ENCODE measurements at places on chromosomes 2 and 18.

GRCh38 chr2:158712791-158713522 lies 82.2 kb upstream of the DAPL1 start:
- no peak for DNase-seq

GRCh38 chr18:48627216-48627615 lies 88.4 kb downstream of the CTIF start:
- DNase-seq: no peak

- DNase-seq: no peak
Measured at GRCh38 chr2:111108745-111109271, 11.9 kb upstream of the BCL2L11 start.

GRCh38 chr18:74066018-74066417 lies 81.6 kb downstream of the FBXO15 start:
- no peak for DNase-seq

DNA sequence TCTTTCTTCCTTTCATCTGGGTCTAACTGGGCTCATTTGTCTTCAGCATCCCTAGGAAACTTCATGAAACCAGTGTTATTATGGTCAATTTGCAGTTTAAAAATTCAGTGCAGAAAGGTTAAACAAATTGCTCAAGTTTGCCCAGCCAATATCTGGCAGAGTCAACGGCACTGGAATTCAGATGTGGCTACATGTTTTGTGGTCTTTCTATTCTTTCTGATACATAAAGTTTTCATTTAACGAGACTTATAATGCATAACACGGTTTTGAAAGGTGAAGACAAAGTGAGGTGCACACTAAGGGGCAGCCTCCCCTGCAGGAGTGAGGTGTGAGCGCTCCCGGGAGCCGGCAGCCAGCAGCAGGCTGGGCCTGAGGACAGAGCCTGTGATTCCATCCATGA lies 164.6 kb downstream of the RTP5 start:
- no peak for DNase-seq

DNA sequence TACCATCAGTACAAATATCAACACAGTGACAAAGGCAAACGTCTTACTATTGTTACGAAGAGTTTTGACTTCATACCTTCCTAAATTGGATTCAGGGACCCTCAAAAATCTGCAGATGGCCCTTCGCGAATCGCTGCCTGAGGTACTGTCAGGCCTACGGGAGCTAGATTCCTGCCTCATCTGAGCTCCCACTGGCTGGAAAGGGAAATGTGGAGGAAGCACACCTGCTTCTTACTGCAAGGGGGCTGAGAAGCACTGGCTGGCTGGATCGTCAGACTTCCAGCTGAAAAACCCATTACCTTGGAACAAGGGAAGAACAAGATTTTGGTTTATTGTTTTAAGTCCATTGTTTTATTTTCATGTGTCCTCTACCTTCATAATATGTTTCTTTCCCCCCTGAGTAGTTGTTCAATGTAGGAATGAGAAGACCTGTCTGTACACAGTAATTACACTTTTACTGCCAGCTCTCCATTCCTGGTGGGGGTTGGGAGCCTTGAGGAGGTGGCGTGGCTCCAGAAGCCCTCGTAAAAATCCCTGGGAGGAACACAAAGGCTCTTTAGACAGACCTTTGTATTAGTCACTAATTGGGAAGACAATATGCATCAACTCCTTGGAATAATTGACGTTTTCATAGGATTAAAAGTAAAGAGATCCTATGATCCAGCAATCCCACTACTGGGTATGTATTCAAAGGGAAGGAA lies 124.1 kb upstream of the NOSTRIN start:
- no peak for DNase-seq

- no peak for DNase-seq
Measured at GRCh38 chr18:59617468-59617932, 79.7 kb downstream of the CCBE1 start.

DNA sequence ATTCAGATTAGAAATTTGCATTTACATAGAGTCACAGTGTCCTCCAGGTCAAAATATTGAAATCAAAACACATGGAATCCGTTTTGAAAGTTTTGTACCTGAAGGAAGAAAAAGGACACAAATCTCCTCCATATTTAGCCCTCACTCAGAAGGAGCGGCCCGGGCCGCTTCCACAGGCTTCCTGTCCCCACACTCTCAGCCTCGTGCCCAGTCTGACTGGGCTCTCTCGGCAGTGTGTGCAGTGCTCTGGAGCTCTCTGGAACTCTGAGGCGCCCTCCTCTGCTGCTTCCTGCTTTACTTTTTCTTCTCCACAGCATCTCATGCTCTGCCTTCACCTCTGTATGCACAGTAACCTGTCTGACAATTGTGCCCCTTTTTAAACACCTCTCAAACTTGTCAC lies 22.2 kb upstream of the ZFP36L2 start:
- no peak for DNase-seq

DNA sequence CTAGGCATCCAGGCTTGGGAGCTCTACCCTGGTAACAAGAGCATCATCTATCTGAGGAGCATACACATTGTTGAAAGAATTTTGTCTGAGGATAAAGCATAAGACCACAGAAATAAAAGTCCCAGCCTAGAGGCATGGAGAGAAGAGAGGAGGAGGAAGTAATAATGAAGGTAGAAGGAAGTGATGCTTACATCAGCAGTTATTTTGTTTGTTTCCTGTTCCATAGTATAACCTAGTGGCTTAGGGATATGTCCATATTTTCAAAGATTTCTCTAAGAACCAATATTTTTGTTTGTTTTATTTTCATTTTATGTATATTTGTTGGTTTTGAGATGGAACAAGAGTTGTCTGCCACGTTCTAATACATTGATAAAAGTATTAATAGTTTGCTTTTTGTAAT lies 407.4 kb upstream of the SETBP1 start:
- no peak for DNase-seq

GRCh38 chr2:211161236-211161635 lies 604.8 kb downstream of the CPS1 start:
- DNase-seq: no peak

GRCh38 chr2:88038263-88039105 lies 17.1 kb downstream of the KRCC1 start:
- no peak for DNase-seq

GRCh38 chr2:41927581-41928264 lies 120.1 kb upstream of the PKDCC start:
- no peak for DNase-seq

- no peak for DNase-seq
Measured at GRCh38 chr2:20868377-20868776, 45.5 kb upstream of the LDAH start.

- DNase-seq: peak; percentile 2
Measured at GRCh38 chr2:169452080-169452479, 27.2 kb upstream of the BBS5 start.

DNA sequence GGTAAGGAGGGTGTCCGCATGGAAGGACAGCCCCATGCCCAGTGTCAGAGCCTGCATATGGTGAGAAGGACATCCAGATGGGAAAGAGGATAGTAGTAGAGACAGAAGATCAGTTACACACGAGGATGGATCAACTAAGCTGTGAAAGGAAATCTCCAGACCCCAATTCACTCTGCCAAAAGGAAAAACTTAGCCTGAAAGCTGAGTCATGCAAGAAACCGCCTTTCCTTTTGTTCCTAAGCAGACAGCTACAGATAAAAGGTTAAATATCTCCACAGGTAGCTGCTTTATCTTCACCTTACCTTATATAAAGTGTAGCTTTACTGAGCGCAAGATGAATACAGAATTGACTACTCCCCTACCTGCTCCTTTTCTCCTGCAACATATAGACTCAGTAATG lies 67.3 kb upstream of the LGALSL start:
- no peak for DNase-seq

DNA sequence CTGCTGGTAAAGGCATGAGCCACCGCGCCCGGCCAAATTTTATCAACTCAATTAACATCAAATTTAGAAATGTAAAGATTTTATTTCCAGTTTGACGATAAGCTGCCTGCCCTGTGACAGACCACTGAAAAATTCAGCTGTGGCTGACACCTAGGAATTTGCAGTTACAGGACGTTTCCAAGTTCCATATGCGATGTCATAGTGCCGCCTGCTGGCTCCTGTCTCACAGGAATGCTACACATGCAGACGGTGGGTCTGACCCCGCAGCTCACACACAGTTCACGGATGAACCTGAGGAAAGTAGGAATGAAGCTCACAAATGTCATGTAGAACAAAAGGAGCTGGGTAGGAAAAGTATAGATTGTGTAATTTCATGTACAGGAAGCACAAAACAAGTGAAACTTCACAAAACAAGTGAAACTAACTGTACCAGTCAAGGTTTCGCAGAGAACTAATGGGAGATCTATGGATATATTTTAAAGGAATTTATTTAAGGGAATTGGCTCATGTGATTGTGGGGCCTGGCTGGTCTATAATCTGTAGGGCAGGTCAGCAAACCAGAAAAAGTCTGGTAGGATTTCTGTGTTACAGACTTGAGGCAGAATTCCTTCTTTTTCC lies 13.2 kb upstream of the SEH1L start:
- DNase-seq: peak; percentile 51

DNA sequence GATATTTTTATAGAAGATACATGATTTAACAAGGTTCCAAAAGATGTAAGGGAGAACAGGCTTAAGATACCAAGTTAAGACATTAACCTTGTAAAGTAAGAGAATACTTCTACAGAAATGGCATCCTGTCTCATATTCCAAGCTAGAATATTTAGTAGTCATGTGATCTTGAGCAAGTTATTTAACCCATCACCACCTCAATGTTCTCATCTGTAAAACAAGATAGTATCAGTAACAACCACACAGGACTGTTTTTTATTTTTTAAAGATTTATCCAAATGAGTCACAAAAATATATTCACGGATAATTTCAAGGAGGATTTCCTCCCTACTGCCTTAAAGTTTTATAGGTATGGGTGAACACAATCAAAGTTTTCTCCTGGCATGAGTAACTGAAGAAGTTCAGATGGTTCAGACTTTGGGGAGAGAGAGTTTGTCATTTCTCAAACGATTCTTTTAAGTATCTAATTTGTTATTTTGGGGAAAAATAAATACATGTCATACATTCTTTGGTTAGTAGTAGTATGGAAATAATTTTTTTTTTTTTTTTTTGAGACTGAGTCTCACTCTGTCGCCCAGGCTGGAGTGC lies 25.9 kb downstream of the ROCK1 start:
- no peak for DNase-seq

- no peak for DNase-seq
Measured at GRCh38 chr2:217935235-217935879, 67.4 kb downstream of the TNS1 start.

- DNase-seq: no peak
Measured at GRCh38 chr2:218245214-218245613, 15.6 kb upstream of the GPBAR1 start.

All from GM19239 (cell line).